ENCODE measurements at places on chromosomes 7 and 10.
A peak's percentile ranks its signal among the peaks of the same experiment; 100 is the strongest.

DNA sequence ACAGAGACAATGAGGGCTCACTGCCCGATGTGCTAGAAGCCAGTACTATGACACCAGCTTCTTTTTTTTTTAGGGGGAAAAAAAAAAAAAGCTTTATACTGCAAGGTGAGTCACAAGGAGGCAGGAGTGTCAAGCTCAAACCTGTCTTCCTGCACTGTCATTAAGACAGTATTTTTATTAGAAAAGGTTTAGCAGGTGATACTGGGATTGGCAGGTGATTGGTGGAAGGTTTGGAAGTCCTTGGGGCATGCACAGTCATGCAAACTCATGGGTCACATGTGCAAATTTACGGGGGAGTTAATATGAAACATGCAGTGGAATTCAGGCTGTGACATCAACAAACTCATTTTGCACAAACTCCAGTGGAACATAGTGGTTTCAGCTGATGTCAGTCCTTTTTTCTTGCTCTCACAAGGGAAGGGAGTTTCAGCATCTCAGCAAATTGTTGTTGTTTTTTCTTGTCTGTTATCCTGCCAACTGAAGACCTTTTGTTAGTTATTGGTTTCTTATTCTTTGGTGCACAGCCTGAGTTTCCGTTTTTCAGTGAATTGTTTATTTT lies 530.6 kb downstream of the ANKRD7 start:
- no peak for DNase-seq

GRCh38 chr7:159030490-159031134 lies 114.1 kb downstream of the VIPR2 start:
- DNase-seq, result no peak

GRCh38 chr10:100740476-100741377 lies 4.7 kb upstream of the PAX2 start:
- DNase-seq, result no peak

DNA sequence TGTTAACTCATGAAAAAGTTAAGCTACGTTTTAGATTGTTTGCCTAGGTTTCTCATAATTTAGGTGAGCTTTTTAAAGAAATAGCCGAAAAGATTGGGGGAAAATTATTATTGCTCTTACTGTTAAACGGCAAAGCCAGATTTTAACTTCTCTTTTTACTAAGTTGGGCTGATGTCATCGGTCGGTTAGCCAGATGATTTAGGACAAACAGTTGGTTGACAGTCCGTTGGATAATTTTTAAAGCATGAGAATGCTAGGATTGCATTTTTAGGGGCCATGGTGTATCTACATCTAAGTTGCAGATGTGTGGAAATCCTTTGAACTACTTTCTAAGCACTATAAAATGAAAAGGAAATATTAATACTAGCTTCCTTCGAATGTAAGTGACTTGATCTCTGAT lies 280.9 kb upstream of the AKR1E2 start:
- no peak for DNase-seq

GRCh38 chr10:23146258-23146657 lies 45.9 kb upstream of the PTF1A start:
- DNase-seq, result no peak

DNA sequence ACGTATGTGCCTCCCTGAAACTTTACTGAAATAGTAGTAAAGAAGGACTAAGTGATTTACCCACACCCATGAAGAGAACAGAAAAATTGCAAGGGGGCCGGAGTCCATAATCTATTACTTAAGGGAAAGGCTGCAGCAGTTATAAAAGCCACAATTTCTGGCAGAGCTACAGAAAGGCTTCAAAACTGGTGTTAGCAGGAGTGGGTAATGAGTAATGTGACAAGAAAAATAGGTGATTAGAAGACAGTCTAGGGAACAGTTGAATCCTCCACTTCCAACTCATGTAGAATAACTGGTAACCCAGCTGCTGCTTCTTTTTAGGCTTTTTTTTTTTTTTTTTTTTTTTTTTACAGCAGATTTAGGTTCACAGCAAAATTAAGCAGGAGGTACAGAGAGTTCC lies 413.3 kb downstream of the SFMBT2 start:
- no peak for DNase-seq

GRCh38 chr7:47553309-47553708 lies 28.6 kb downstream of the TNS3 start:
- no peak for DNase-seq

DNA sequence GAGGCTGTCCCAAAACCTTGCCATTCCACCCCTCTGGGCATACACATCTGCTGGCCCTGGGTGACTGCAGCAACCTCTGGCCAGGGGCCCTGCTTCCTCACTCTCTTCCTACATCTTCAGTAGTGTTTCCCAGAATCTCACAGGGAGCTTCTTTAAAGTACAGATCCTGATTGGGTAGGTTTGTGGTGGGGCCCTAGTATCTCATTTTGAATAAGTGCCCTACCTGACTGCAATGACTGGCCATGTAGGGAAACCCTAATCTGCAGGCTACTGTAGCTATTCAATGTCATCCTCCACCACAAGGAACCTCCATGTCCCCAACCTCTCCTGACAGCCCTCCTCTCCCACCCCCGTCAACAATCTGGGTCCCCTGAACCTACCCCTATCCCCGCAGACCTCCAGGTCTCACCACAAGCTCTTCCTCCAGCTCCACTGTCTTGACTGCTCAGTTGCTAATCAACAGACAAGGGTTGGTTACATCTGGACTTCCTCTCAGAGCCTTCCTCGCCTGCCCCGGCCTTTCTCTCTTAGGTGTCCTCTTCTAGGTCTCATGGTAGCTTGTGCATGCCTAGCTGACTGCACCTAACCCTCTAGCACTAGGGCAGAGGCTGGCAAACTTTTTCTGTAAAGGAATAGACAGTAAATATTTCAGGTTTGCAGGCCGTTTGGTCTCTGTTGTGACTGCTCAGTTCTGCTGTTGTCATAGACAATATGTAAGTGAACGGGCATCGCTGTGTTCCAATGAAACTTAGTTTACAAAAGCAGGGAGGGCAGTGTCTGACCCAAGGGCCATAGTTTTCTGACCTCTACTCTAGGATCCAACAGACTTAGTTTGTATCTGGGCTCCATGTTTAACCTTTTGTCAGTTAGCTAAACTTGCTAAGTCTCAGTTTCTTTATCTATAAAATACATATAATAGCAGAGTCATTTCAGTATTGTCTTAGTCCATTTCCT lies 121.1 kb downstream of the AOAH start:
- DNase-seq, result no peak

DNA sequence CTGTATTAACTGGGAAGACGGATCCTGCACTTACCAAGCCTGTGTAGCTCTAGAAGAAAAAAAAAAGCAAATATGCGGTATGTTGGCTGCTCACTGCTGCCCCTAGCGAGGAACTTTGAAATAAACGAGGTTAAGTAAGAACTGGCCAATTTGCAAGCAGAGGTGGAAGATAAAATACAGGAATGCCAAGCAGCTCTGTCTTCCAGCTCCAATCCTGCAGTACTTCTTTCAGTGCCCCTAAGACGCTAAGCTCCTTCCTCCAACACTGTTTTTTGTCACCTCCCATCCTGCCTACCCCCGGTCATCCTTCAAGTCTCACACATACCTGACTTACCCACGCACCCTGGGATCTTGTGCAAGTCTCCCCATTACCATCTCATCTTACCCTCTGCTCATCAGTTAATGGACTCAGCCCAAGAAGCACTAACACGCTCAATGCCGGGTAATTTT lies 809 bp downstream of the C10orf143 start:
- DNase-seq, result peak; percentile 48

Data from stimulated activated CD8-positive, alpha-beta memory T cell treated with anti-CD3 and anti-CD28 coated beads, Interleukin-7, amount 100 ng/mL, for 1 hour (primary cell).